ENCODE measurements at places on chromosomes 16 and 17. TPM values are rescaled to one million over a fixed set of nuclear protein-coding genes. Genes with fewer than 3 reads are reported as not detected.

CCDC57 gene
- 63.6 TPM for total RNA-seq

SCARF1 gene
- 6.6 TPM for total RNA-seq

ITGAD gene
- not detected for total RNA-seq

WFDC1 gene
- total RNA-seq: not detected

PIMREG gene
- 41.2 TPM for total RNA-seq

DNA sequence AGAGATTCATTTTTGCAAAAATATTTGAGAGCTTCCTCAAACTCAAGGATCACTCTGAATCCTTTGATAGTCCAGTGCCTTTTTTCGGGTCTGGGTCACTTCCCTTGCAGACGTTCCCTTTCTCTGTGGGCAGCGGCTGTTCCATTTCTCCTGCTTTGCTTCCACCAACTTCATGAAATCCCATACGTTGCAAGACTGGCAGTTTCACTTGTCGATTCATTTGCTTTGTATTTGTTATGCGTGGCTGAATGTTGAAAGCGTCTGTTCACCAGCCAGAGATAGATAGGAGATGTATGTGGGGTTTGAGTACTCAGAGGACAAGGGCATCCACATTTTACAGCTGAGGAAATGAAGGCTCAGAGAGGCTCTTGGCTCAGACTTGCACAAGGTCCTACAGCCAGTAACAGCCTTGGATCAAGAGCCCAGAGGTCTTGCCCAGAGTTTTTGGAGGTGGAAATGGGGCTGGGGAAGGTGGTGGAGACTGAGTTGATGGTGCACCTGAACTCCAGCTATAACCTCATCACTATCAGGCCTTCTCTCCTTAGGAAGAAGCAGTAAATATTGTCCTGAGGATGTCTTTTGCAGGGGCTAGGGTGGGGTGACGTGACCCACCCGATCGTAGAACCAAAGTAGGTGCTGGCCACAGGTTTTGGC lies 1.3 kb upstream of the CCDC102A start:
- H3K27me3 ChIP-seq: no peaks in the 10 kb centered on the region
- DNase-seq: no peak
- no peak overlapping the region for H3K4me3 ChIP-seq
- peaks cover 12% of the 10 kb centered on the region for H3K4me1 ChIP-seq
- H3K36me3 ChIP-seq: no peaks in the 10 kb centered on the region
- no peak overlapping the region for H3K27ac ChIP-seq

DNA sequence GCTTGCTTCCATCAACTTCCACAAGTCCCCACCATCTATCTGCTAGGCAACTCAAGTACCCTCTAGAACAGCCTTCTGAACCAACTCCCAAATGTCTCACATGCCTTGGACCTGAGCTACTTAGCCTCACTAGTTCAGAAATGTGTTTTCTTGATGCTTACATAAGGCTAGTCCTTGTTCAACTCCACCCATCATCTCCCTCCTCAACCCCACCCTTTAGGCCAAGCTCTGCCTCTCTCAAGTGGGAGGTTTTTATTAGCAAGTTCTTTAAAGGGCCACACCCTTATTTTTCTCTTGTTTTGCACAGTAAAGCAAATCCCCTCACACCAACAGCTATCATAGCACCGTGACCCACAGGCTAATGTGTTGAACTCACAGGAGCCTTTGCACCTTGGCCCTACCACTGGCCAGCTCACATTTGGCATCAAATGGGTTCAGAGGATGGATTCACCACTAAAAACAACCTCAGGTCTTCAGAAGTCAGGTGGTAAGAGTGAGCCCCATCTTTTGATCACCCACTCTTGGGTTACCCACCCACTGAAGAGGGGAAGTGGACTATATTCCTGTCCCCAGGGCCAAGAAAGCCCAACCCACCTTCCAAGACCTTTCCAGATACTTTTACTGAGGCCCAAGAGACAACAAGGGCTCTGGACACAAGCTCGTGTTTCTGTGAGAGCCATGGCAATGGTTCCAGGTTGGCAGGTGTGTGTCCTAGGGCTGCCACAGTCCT lies 12.2 kb downstream of the PIK3R5 start:
- DNase-seq: no peak
- no peaks in the 10 kb centered on the region for H3K4me1 ChIP-seq
- H3K4me3 ChIP-seq: no peak overlapping the region
- peaks cover 5% of the 10 kb centered on the region for H3K27me3 ChIP-seq

GRCh38 chr17:29714146-29714545 lies 91.4 kb upstream of the CORO6 start:
- H3K27ac ChIP-seq: no peak overlapping the region
- DNase-seq: no peak
- no peak overlapping the region for H3K4me3 ChIP-seq
- H3K27me3 ChIP-seq: no peaks in the 10 kb centered on the region
- H3K36me3 ChIP-seq: no peaks in the 10 kb centered on the region

GRCh38 chr17:57226793-57227192 lies 29.5 kb upstream of the MSI2 start:
- no peaks in the 10 kb centered on the region for H3K36me3 ChIP-seq
- no peak overlapping the region for H3K4me3 ChIP-seq
- DNase-seq: no peak
- H3K27ac ChIP-seq: no peak overlapping the region

- DNase-seq: no peak
- H3K4me1 ChIP-seq: no peaks in the 10 kb centered on the region
- H3K4me3 ChIP-seq: no peak overlapping the region
Measured at GRCh38 chr17:53428913-53429312, 393.8 kb upstream of the KIF2B start.

GRCh38 chr16:81321536-81321935 lies 6.8 kb downstream of the GAN start:
- no peak for DNase-seq
- H3K4me1 ChIP-seq: peaks cover 11% of the 10 kb centered on the region
- no peaks in the 10 kb centered on the region for H3K27me3 ChIP-seq

DNA sequence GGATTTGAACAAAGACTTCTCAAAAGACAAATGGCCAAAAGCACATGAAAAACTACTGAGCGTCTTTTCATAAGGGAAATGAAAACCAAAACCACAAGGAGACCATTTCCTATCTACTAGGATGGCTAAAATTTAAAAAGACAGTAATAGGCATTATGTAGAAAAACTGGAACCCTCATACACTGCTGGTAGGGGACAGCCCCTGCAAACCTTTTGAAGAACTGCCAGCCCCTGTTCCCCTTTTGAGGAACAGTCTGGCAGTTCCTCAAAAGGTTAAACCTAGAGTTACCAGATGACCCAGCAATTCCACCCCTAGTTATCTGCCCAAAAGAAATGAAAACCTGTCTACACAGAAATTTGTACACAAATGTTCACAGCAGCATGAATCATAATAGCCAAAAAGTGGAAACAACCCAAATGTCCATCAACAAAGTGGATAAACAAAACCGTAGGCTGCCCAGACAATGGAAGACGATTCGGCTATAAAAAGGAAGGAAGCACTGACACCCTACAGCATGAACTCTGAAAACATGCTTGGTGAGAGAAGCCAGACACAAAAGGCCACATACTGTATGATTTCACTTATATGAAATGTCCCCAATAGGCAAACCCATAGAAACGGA lies 22.9 kb downstream of the CDIP1 start:
- no peaks in the 10 kb centered on the region for H3K4me1 ChIP-seq
- no peak overlapping the region for H3K4me3 ChIP-seq
- no peaks in the 10 kb centered on the region for H3K36me3 ChIP-seq

DNA sequence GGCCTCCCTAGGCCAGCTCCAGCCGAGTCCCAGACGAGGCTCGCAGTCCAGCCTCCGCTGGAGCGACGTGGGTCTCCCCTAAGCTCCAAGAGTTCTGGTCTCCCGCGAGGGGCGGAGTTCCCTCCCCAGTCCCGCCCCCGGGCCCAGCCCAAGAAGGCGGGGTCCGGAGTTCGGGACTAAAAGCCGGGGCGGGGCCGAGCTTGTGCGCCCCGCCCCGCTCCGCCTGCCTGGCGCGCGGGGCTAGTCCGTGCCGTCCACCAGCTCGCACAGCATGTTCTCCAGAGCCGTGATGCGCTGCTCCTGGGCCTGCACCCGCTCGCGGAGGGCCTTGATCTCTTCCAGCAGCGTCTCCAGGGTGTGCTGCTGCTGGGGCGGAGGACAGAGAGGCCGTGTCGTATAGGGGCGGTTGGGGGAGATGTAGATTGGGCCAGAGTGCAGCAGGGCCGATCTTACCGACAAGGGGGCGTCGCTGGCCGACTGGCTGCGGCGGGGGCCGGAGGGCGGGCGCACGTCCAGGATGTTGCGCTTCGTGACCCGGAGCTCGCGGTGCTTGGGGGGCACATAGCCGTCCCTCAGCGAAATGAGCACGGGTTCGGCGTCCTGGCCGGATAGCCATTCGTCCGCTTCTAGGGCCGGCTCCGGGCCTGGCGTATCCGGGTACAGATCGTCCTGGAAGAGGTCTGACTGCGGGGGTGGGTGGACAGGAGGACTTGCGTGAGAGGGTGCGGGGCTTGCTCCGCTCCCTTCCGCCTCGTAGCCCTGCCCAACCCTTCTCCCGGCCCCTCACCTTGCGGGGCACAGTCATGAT lies 7.0 kb downstream of the CORO6 start:
- H3K4me1 ChIP-seq: peaks cover 37% of the 10 kb centered on the region
- H3K27me3 ChIP-seq: no peaks in the 10 kb centered on the region
- no peaks in the 10 kb centered on the region for H3K36me3 ChIP-seq
- peak overlapping the region; percentile 19 for H3K27ac ChIP-seq
- H3K4me3 ChIP-seq: peak overlapping the region; percentile 40

DNA sequence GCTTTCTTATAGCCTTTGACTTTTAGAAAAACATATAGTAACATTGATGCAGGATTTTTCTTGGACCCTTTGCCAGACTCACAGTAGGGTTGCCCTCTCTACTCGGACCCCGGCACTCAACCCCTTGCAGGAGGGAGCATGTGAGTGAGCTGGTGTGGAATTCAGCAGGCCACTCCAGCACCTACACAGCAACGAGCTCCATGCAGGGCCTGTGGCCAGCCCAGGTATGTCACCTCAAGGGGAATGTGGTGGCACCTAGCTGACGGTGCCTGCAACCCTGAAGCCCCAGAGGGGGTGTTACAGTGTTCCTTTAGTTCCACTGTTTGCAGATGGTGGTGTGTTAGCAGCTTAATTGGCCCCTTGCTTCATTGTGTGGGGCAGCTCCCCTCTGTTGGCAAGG lies 414.9 kb downstream of the KCNJ2 start:
- no peaks in the 10 kb centered on the region for H3K36me3 ChIP-seq
- no peak for DNase-seq
- no peak overlapping the region for H3K4me3 ChIP-seq
- no peak overlapping the region for H3K27ac ChIP-seq

GRCh38 chr16:69833357-69834282 lies 71.5 kb downstream of the WWP2 start:
- H3K27me3 ChIP-seq: no peaks in the 10 kb centered on the region
- H3K27ac ChIP-seq: no peak overlapping the region
- no peak for DNase-seq
- no peaks in the 10 kb centered on the region for H3K4me1 ChIP-seq
- H3K36me3 ChIP-seq: no peaks in the 10 kb centered on the region

DNA sequence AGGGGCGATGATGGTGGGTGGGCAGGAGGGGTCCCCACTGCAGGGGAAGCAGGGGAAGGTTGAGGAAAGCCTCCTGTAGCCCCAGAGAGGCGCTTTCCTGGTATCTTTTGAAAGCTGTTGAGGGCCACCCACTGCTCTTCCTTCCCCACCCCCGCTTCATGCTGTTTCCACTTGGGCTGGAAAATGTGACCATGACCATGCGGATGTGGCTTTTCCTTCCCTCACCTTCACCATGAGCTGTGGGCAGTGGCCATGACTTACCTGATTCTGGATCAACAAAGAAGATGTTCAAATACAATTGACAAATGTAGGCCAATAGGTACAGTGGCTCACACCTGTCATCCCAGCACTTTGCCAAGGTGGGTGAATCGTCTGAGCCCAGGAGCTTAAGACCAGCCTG lies 13.8 kb downstream of the MVP start:
- DNase-seq: no peak
- no peaks in the 10 kb centered on the region for H3K27me3 ChIP-seq
- no peaks in the 10 kb centered on the region for H3K4me1 ChIP-seq
- no peak overlapping the region for H3K4me3 ChIP-seq
- H3K36me3 ChIP-seq: no peaks in the 10 kb centered on the region

DNA sequence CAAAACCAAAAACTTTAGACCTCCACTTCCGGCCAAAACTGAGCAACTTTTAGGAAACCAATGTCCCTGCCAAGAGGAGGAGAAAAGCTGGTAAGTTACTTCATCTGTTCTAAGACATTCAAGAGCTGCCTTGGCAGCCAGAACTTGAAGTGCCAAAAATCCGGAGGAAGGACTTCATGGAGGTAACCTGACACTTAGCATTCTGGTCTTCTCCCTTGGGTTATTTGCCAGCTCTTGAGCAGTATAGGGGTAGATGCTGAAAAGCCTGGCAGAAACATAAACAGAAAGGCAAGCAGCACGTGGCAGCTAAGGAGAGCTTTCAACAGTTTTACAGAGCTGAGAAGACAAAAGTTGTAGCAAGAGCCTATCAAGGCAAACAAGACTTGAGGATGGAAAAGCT lies 53.2 kb downstream of the CDYL2 start:
- no peaks in the 10 kb centered on the region for H3K4me1 ChIP-seq
- no peak for DNase-seq
- H3K27ac ChIP-seq: no peak overlapping the region
- no peaks in the 10 kb centered on the region for H3K27me3 ChIP-seq
- H3K4me3 ChIP-seq: no peak overlapping the region

GRCh38 chr17:32174889-32175288 lies 32.6 kb downstream of the RHOT1 start:
- no peaks in the 10 kb centered on the region for H3K4me1 ChIP-seq
- H3K27me3 ChIP-seq: no peaks in the 10 kb centered on the region
- H3K36me3 ChIP-seq: no peaks in the 10 kb centered on the region
- no peak overlapping the region for H3K4me3 ChIP-seq

GRCh38 chr17:82900741-82901140 lies 60.9 kb upstream of the ZNF750 start:
- H3K4me1 ChIP-seq: no peaks in the 10 kb centered on the region
- no peaks in the 10 kb centered on the region for H3K27me3 ChIP-seq
- no peak overlapping the region for H3K27ac ChIP-seq
- H3K4me3 ChIP-seq: no peak overlapping the region

- no peak overlapping the region for H3K4me3 ChIP-seq
- no peaks in the 10 kb centered on the region for H3K27me3 ChIP-seq
- DNase-seq: no peak
- no peaks in the 10 kb centered on the region for H3K4me1 ChIP-seq
Measured at GRCh38 chr17:4852567-4853207, 19.5 kb downstream of the MINK1 start.

DNA sequence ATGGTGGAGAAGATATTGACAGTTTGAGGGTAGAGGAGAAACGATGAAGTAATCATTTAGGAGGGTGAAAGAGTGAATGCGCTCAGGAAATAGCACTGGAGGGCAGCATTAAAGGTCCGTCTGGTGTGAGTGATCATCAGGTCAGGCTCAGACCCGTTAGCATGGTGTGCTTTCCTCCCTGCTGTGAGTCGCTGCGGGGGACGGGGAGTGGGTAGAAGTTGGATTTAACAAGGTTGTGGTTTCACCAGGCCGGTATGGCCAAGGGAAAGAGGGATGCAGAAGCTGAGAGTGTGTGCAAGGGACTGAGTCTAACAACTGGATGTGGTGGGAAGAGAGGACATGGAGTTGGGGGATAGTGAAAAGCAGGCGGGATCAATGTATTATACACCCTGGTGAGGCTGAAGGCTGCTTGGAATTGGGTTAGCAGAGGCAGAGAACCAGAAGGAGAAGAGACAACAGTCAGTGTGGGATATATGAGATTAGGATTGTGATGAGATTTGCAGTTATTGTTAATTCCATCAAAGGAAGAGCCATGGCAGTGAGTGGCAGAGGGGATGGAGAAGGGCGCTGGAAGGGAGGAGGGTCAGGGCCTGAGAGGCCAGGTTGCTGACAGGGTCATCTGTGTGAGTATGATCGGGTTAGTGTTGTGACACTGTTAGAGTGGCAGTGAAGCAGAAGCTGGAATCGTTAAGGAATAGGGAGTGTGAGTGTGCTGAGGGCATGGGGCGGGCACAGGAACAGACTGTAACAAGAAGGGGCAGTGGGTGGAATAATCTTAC lies 59.0 kb upstream of the TBX2 start:
- peak overlapping the region; percentile 25 for H3K27ac ChIP-seq
- H3K4me3 ChIP-seq: no peak overlapping the region
- H3K36me3 ChIP-seq: no peaks in the 10 kb centered on the region
- no peak for DNase-seq
- peaks cover 29% of the 10 kb centered on the region for H3K4me1 ChIP-seq

Measured in Panc1 (cell line).